NCI-H524 (cell line): ENCODE measurements at places on chromosomes 6 and 20.

DNA sequence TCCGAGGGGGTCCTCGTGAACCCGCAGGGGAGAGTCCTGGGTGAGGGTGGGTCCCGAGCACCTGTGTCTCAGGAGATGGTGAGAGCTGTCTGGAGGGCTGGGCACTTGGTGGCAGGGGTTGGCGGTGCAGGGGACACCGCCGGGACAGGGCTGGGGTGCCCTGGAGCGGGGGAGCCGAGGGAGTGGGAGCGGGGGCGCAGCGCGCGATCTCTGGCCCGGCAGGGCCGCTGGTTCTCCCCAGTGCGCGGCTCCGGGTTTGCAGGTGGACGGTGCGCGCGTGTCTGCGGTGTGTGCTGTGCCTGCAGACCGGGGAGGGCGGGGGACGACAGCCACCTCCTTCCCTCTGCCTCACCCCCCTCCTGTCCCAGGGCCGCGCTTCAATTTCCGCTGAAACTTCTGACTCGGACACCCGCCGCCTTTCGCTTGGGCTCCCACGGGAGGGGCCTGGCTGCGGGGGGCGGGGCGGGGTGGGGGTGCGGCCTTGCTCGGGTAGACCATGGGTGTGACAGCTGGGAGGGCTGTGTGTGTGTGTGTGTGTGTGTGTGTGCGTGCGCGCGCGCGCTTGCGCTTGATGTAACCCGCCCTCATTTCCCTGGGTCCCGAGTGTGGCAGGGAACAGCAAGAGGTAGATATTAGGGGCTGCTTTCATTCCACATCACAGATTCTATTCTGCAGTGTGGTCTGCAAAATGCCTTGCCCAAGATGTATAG, 1.2 kb downstream of the TRIB3 start:
- peak; percentile 87 for DNase-seq

GRCh38 chr20:51313358-51313827, 229.1 kb downstream of the NFATC2 start:
- no peak for DNase-seq

- peak; percentile 69 for DNase-seq
These were observed 433.5 kb downstream of the RFPL4B start for GRCh38 chr6:112780498-112781096.

DNA sequence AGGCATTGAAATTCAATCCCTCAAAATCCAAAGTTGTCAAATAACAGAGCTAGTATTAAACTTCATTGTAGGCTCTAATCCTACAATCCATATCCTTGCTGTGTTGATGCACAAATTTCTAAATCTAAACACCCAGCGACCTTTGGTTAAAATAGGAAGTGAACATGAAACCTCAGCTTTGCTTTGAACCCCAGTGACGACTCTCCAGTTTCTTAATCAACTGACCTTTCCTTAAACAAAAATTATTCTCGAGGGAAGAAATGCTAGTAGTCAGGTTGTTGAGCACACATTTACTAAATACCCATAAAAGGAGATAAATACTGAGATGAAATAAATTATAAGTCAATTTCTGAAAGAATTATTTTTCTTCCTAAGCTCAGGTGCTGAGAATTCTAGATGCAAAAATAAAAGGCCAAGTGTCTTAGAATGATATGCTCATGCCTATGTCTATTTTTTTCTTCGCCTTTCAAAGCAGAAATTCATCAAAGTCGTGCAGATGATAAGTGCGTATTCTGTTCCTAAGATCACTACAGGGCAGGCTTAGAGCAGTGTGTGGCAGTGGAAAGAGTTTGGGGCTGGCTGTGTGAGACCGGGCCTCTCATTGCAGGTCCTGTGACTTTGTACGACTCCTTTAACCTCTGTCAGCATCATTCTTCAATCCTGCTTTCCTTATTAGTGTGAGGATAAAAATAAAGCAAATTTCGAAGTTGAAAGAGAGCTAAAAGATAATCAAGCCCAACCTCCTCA, 208.7 kb downstream of the PRL start:
- DNase-seq: no peak

- DNase-seq: no peak
These were observed 82.9 kb upstream of the MARCKS start for GRCh38 chr6:113774127-113774825.

DNA sequence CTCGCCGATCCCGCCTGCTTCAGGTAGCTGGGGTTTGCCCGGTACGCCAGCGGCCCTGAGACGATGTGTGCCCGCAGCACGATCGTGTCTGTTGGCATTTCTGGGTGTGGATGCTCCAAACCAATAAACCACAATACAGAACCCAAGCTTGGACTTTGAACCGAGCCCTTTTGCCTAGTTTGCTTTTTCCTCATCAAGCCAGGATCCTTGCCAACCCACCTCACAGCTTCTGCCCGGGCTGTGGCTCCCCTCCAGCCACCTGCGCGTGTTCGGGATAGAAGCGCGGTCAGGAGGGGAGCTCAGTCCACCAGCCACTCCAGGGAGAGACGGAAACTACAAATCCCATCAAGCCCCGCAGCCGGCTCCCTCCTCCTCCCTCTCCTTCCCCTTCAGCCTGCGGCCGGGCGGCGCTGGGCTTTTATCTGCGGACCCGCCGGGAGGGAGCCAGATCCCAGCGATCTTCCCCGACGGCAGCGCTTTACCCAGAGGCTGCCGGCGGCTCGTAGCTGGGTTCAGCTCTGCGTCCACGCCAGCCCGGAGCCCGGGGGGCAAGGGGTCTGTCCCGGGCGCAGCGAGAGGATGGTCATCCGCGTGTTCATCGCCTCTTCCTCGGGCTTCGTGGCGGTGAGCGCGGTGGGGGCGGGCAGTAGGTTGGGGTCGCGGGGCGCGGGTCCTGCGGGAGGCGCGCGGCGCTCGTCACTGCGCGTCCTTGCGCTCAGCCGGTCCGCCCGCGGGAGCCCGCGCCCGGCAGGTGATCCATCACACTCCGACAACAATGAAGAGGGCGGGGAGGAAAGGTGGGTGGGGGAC, at the start of gene SH3BGRL2:
TSS of gene SH3BGRL2 (plus strand) at position 447 of the 810 bp plus-strand sequence. CDS start at position 580, 133 bp downstream.
- DNase-seq: peak; percentile 82

DNA sequence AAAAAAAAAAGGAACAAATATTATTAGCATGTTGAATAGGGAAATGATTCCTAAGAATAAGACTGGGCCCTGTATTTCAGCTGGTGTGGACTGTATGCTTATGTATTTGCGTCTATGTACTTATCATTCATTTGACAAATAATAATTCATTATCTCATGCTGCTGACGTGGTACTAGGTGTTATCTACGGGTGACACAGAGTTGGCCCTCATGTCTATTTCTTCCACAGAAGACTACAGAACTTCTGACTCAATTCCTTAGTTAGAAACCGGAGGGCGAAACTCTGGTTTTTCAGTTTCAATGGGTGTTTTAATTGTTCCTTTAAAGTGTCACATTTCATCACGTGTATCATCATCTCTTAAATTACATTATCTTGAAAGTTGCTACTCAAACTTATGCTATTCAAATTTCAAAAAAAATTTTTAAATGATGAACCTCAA, 305.9 kb downstream of the CLIC5 start:
- no peak for DNase-seq
